Fibroblast of the aortic adventitia (primary cell): ENCODE measurements at places on chromosomes 3 and 15. TPM values are rescaled to one million over a fixed set of nuclear protein-coding genes. Genes with fewer than 3 reads are reported as not detected.

GRCh38 chr3:51539291-51539941, 897 bp downstream of the RAD54L2 start:
- DNase-seq, result peak; percentile 52

Gene CYP19A1
- 0.98 and 3.1 TPM in 2 replicates for total RNA-seq

DNA sequence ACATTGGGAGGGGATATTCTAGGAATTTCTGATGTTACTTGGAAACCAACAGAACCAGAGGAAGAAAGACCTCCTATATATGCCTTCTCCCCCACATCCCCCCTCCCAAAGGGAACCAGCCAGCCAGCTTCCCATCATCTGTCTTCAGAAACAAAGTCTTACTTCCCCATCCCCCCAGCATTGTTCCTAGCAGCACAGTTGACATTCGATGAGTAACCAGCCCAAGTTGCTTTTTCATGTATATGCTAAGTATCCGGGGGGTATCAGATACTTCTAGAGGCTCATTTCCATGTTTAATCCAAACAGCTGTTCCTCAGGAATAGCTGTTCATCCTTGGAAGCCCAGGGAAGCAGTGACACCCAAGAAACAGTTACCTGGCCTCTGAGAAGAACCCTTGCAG, 16.0 kb downstream of the RMDN3 start:
- DNase-seq, result no peak

- no peak for DNase-seq
Measured at GRCh38 chr3:148455098-148455497, 242.6 kb upstream of the AGTR1 start.

DNA sequence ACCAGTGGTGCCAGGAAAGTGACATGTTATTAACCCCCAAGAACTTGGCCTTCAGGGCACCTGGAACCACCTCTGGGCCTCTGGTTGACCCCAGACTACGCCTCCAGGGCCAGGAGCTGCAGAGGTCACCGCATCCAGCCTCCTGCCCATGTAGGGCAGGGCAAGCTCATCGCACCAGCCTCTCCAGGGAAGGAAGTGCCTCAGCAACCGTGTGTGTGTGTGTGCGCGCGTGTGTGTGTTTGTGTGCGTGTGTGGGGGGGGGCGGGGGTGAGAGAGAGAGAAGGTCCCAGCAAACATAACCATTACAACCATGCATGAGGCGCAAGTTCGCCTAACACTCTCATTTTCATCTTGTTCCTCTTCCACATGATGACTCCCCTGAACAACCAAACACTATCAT, 31.8 kb downstream of the RAB6B start:
- DNase-seq, result no peak

DNA sequence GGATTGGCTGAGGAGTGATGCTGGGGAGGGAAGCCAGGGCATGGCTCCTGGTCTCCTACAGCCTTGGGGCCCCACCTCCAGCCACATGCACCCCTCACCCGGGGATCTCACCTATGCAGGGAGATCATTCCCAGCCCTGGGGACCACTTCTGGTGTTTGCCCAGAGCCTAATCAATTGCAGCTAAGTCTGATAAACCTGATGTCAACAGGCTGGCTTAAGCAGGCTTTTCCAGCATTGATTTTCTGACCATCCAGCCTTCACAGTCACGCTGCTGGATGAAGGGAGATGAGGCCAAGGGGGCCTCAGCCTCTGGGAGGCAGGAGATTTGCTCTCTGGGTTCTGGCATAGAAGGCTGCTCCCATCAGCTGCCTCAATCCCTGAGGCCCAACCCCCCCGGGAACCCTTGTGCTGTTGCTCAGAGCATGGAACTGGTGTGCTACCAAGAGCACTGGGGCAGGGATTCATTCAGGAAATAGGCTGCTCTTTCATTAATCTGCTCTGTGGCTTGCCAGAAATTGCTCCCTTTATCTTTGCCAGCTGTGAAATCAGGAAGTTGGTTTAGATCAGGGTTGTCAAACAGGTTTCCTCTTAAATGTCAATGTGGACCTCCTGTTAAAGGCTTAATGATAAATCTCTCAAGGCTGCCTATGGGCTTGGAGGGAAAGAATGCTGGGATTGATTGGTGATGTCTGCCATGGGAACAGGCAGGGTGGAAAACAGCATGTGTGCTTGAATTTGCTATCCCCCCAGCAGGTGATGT, 19.0 kb downstream of the FAM3D start:
- peak; percentile 38 for DNase-seq

- DNase-seq, result no peak
Measured at GRCh38 chr15:41575282-41575681, 16.3 kb downstream of the TYRO3 start.

Gene SLC25A38
- 19.3 and 39.5 TPM in 2 replicates for total RNA-seq

DNA sequence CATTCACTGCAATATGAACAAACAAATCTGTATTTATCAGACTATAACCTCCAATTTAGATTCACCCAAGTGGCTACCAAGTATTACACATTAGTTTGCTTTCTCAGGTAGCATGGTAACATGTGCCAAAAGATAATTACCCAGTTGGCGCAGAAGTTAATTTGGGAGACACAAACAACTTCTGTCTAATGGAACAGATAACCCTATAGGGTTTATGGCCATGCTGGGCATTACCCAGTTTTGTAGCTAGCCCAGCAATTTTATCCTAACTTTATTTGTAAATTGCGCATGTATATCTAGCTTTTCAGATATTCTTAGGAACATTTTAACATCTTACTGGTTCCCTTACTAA, 780 bp downstream of the RPL22L1 start:
- no peak for DNase-seq

GRCh38 chr3:18086078-18086477, 339.1 kb downstream of the SATB1 start:
- DNase-seq, result no peak

Gene ELL3
- total RNA-seq, result 2.1 and 4.9 TPM in 2 replicates

Gene ATP8B4
- 0.99 and 1.1 TPM in 2 replicates for total RNA-seq

DNA sequence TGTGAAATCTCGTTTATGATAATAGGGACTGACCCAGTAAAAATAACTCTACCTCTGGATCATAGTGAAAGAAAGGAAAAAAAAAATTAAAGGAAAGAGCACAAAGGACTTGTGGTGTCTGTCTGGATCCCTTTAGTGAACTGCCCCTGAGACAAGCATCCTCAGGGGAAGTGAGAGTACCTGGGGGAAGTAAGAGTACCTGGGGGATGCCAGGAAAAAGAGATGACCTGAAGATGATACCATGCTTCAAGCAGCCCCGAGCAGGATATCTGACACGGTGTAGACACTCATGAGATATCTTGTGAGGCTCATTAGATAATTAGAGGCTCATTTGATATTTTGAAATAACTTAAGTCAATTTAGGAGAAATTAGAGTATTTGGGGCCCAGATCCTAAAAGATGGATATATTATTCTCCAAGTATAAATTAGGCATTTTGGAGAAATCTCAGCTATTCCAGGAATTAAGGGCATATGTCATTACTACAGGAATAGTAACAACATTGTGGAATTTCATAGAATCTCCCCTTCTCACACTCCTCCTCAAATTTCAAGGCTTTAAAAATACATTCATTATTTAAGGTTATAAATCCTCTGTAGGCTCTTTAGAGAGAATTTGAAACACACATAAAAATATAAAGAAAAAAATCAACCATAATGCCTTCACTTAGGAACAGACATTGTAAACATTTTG, 36.3 kb upstream of the PSMD6 start:
- DNase-seq, result no peak

Gene ITGB5
- total RNA-seq, result 308 and 429 TPM in 2 replicates

GRCh38 chr3:127632035-127632820, 3.2 kb downstream of the PODXL2 start:
- no peak for DNase-seq

Gene HGD
- total RNA-seq, result 0.09 and 0.57 TPM in 2 replicates

DNA sequence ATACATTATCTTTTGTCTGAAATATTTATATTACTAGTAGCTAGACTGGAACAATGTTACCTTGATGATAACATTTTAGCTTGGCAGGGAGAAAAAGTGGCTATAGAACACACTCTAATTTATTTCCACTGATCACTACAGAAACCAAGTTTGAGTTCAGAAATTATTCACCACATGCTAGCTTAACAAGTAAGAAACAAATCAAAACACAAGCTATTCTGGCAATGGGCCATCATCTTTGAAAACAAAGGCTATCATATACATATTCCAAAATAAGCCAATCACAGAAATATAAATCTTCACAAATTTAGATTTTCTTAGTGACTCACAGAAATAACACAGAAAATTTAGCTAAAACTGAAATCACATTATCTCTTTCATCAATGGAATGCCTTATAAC, 17.1 kb downstream of the AQR start:
- peak; percentile 18 for DNase-seq

Gene PLIN1
- 0.27 and 0.41 TPM in 2 replicates for total RNA-seq

- no peak for DNase-seq
Measured at GRCh38 chr15:22978691-22979237, 1.4 kb downstream of the CYFIP1 start.

DNA sequence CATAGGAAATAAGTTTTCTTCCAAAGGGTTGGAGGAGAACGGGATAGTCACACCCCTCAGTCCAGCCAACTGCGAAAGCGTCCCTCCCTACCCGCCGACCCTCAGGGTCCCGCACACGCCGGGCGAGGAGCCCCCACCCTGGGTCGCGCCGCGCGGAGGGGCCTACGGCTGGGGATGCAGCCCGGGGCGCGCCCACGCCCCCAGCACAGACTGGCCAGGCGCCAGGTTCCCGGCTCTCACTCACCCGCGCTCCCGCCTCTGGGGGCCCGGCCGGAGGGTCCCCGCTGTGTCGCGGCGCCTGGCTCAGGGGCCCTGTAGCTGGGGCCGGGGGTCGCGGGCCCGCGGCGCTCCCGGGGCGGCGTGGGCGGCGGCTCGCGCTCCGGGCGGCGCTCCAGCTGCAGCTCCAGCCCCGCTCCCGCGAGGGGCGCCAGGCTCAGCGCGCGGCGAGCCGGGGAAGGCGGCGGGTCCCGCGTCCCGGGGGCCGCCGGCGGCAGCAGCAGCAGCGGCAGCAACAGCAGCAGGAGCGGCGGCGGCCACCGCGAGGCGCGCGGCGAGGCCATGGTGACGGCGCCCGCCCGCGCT, 375 bp downstream of the HEG1 start:
- DNase-seq, result no peak

DNA sequence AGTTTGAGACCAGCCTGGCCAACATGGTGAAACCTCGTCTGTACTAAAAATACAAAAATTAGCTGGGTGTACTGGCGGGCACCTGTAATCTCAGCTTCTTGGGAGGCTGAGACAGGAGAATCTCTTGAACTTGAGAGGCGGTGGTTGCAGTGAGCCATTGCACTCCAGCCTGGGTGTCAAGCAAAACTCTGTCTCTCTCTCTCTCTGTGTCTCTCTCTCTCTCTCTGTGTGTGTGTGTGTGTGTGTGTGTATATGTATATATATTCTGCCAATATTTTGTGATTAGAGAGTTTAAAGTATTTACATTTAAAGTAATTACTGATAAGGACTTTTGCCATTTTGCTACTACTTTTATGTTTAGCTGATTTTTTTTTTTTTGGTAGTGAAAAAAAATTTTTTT, 15.7 kb downstream of the RBM6 start:
- no peak for DNase-seq
